ENCODE measurements at places on chromosomes 7 and 10.
A peak's percentile ranks its signal among the peaks of the same experiment; 100 is the strongest.

DNA sequence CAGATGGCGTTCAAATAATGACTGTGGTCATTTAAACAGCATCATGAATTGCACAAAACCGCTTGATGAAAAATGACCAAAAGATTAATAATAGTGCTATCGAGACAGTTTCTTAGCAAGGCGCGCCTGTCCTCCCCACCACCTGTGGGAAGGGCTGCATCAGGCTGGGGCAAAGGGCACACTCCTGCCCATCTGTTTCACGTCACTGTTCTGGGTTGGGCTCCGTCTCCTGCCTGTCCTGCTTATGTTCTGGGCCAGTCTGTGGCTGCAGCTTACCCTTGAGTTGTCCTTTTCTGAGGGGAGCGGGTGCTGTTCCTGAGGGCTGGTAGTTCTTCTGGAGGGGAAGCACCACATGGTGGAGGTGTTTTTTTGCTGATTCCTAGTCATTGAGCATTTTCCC lies 13.3 kb downstream of the RBM17 start:
- DNase-seq = no peak

GRCh38 chr7:41878309-41879295 lies 175.7 kb upstream of the INHBA start:
- no peak for DNase-seq

GRCh38 chr7:112965506-112965905 lies 121.1 kb downstream of the GPR85 start:
- no peak for DNase-seq

GRCh38 chr7:7670490-7670889 lies 29.9 kb downstream of the UMAD1 start:
- no peak for DNase-seq

GRCh38 chr7:111146136-111146535 lies 55.2 kb downstream of the LRRN3 start:
- DNase-seq = no peak

DNA sequence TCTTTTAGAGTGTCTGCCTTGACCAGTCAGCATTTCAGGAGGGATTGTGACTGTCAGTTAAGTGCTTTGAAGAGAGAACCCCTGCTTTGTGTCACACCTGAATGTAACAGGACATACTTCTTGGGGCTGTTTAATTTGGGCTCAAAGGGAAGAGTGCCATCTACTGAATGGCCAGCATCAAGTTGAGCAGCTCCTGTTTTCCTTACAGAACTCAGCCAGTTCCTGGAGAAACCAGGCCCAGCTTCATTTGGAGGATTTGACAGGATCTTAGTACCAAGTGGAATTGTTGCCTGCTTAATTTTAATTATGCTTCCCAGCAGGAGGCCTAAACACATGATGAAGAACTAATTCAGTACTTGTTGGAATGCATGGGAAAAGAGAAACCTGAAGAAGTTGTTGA lies 8.3 kb downstream of the ADD3 start:
- no peak for DNase-seq

GRCh38 chr7:86949779-86950260 lies 109.6 kb downstream of the ELAPOR2 start:
- DNase-seq = no peak

DNA sequence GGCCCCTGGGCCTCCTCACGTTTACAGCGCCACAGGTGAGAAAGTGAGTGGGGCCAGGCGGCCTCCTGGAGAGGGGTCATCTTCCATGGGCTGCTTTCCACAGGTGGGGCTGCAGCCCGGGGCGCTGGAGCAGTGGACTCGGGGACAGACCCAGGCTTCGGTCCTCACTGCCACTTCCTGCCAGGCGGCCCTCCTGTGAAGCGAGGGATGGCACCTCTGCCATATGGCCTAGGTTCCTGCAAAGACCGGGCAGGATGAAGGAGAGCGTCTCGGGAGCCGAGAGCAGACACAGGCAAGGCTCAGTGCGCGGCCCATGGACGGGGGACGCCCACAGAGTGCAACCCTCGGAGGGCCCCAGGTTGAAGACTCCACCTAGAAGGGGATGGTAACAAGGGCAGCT lies 106.8 kb downstream of the MAD1L1 start:
- DNase-seq = no peak

DNA sequence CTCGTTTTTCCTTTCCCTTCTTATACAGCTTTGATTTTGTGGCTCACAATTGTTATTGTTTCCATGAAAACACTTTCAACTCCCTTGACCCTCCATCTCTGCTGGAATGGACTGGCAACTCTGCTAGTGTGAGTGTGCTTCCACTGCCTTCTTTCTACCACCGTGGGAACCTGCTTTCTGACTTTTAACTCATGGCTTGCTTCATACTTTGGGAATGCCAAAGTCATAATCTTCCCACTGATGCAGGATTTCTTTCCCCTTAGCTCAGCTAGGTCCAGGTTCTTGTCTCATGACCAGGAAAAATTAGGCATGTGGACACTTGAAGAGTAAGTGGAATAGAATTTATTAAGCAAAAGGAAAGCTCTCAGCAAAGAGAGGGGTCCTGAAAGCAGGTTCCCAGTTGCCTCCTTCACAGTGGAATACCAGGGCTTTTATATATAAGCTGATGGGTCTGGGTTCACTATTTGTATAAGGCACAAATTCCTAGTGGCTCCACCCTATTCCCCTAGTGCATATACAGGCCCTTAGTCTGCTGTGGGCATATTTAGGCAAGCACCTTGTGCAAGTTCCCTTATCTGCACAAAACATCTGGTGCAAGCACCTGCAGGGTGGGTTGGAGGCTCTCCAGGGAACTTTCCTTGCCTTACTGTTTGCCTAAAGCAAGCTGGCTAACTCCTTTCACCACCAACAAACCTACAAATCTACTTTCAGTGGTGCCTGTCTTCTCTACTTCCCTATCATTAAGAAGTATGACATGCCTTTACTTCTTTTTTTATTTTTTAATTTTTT lies 119.5 kb downstream of the CFAP58 start:
- no peak for DNase-seq

DNA sequence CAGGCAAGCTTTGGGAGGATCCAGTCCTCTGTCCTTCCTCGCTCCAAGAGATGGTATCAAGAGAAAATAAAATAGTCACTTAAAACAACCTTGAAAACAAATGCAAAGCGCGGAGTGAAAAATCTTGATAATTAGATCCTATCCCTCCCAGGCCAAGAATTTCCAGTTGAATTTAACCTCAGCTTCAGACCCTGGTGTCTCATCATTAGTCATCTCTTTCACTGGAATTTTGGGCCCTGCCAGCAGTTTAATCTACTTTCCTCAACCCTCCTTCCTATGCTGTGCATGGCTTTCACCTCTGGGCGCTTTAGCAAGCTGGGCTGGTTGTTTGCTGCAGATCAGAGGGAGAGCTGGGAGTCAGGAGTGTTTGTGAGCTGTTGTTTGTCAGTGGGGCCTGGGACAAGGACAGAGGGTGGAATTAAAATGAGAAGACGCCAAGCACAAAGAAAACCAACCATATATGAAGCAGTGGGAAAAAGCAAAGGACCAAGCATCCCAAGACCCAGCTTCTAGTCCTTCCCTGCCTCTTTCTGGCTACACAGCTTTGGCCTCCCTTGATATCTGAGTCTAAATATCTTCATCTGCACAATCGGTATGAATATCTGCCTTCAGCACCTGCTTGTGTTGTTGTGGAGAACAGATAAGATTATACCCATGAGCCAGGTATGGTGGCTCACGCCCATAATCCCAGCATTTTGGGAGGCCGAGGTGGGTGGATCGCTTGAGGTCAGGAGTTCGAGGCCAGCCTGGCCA lies 13.5 kb downstream of the MYOF start:
- DNase-seq = no peak

DNA sequence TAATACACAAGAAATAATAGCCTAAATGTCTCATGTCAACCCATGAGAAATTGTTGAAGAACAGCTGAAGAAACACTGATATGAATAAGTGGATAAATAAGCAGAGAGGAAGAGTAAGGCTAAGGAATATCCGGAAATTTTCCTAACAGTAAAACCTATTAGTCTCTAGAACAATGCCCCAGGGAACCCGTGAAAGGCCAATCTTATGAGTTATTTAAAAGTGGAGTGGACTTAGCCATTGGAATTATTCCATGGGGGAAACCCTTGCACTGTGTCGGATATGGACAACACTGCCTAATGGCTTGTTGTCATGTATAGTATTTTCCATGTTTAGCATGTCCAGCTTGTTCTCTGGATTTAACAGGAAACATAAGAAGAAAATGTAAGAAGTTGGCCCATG lies 217.2 kb upstream of the PLXNA4 start:
- no peak for DNase-seq

- no peak for DNase-seq
Observed at GRCh38 chr7:147161405-147161804, 1044.8 kb downstream of the CNTNAP2 start.

- no peak for DNase-seq
Observed at GRCh38 chr7:112510001-112510742, 29.4 kb downstream of the LSMEM1 start.

DNA sequence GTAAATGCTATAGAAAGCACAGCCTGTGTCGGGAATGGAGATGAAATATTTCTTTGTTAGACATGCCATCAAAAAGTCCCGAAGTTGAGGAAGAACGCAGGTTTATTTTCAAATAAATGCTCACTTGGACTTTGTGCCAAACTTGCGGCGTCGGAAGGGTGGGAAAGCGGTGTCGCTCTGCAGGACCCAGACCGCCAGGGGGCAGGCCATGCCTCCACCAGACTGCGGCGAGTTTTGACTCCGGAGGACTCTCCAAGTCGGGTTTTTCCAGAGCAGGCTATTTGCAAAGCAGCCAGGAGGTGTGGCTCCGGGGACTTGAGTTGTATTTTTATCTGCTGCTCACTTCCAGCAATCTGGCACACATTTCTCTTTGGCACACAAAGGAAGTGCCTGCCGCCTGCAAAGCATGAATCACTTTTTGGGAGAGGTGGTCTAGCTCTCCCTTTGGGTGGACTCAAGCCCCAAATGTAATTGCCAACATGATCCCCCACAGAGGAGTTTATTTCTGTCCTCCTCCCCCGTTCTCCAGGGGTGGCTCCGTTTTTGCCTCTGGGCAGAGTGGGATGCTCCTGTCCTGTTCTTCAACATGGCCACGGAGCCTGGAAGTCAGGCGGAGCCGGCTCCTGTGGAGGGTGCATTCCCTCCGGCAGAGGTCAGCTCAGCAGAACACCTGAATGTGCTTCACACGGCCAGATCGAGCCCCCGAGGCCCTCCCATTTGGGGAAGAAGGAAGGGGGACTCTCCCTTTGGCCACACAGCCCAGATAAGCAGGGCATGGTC lies 82.3 kb upstream of the GPR26 start:
- DNase-seq = peak; percentile 7

- no peak for DNase-seq
Observed at GRCh38 chr7:37825038-37825437, 23.4 kb upstream of the NME8 start.

- DNase-seq = no peak
Observed at GRCh38 chr10:11329062-11329673, 282.3 kb downstream of the USP6NL start.

DNA sequence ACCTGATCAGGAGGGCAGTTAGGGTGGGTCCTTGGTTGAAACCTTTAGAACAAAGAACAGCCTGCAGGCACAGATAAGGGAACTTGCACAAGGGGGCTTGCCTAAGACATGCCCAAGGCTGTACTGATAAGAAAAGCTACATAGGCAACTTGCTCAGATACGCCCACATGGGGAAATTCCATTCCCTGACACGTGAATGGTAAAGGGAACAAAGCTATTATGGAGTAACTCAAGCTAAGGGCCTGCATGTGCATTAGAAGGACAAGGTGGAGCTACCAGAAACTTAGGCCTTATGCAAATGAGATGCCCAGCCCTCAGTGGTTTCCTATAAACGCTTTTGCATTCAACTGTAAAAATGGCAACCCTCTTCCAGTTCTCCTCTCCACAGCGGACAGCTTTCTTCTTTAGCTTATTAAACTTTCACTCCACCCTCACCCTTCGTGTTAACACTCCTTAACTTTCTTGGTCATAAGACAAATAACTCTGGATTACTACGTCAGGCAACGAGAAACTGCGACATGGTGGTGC lies 1192.1 kb upstream of the CELF2 start:
- DNase-seq = no peak

DNA sequence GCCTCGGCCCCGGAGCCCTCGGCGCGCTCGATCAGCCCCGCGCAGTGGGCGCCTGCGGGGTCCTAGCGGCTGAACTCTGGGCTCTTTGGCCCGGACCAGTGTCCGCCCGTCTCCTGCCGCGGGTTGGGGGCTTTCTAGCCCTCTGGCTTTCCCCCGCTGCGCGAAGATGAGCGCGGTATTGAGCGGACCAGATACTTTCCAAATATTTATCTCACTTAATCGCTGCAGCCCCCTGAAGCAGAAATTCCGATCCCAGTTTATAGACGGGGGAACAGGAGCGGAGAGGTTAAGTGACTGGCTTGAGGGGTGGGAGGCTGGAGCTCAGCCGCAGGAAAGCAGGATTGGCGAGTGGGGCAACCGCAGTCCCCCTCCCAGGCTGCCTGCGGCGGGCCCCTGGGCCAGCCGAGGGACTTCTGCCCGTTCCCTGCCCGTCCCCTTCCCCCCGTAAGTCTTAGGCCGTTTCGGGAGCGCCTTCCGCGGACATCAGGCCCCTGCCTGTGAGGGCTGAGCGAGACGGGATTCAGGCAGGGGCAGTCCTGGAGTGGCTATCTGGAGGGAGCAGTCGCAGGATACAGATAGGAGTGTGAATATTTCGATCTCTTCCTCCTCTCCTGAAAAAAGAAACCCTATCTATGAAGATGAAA lies 565 bp downstream of the STRIP2 start:
- DNase-seq = no peak

GRCh38 chr7:106305732-106306131 lies 20.9 kb upstream of the NAMPT start:
- no peak for DNase-seq

- no peak for DNase-seq
Observed at GRCh38 chr10:87724789-87725188, 65.1 kb downstream of the PAPSS2 start.

- DNase-seq = no peak
Observed at GRCh38 chr7:44062903-44063295, 2.5 kb downstream of the PGAM2 start.

DNA sequence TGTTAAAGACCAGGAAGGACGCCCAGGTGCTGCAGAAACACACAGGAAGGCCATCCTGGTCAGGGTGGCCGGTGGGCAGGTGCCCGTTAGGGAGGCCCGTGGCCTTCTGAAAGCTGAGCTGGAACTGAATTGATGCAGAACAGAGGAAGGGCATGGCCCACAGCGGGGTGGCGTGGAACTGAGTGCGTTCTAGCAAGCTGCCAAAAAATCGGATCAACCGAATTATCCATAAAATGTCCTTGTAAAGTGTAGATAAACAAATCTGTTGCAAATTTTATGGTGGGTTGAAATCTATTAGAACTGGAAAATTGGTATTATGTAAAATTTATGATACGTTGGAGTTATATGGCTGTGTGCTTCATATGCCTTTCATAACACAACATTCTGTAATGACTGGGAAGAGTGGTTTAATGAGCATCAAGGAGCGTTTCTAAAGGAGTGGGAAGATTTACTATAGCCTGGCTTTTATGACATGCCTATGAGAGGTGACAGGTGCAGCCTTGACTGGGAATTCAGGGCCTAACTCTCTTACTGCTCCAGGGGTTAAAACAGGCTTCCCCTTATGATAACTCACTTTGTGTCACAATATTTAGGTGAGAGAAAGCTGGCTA lies 108.1 kb downstream of the GPR26 start:
- no peak for DNase-seq

Data from activated naive CD4-positive, alpha-beta T cell treated with Interleukin-2 at 50 U/mL for 16 hours (primary cell).